ENCODE measurements at places on chromosomes 2 and 18.

DNA sequence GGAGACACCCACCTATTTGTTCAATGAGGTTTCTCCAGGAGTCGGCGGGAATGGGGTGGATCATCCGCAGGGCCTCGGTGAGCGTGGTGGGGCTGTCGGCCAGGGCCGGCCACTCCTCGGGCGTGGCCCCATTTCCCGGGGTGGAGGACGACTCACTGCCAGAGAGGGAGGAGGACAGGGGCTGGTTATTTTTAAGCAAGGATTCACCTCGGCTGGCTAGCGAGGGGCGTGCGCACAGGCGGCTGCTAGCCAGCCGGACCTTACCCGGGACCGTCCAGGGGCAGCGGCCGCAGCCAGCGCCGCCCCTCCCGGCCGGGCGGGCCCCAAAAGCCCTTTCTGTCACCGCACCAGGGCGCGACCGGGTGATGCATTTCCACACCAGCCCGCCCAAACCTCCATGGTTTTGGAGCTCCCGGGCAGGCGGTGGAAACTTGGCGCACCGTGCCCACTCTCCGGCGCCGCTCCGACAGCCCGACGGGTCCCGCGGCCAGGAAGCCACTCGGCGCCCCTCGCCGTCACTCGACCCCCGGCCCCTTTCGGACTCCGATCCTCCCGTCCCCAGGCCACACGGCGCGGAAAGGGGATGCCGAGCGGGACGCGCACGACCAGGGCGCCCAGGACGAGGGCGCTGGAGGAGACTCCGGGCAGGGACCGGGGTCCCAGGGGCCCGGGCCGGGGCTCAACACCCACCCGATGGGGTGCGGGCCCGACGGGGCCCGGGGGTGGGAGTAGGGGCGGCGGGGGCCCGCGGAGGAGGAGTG is 57.1 kb downstream of the SNORC start:
- no peak for DNase-seq

DNA sequence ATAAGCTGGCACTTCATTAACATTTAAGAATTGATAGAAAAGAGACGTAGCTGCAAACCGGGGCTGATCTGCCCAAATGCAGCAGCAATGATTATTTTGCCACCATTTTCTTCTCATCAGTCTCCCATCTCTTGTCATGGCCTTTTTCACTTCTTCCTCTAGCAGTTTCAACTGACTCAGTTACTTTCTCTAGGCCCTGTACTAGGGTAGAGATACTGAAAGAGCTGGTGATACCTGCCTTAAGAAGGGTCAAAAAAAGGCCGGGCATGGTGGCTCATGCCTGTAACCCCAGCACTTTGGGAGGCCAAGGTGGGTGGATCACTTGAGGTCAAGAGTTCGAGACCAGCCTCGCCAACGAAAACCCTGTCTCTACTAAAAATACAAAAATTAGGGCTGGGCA is 127.4 kb downstream of the LTBP1 start:
- DNase-seq, result no peak

GRCh38 chr2:44715671-44716081 is 225.8 kb upstream of the SIX3 start:
- DNase-seq, result peak; percentile 38

- peak; percentile 93 for DNase-seq
These were observed 75.1 kb downstream of the CTAGE1 start for GRCh38 chr18:22342625-22343024.

- peak; percentile 1 for DNase-seq
These were observed 119.6 kb downstream of the MTX2 start for GRCh38 chr2:176388861-176389260.

DNA sequence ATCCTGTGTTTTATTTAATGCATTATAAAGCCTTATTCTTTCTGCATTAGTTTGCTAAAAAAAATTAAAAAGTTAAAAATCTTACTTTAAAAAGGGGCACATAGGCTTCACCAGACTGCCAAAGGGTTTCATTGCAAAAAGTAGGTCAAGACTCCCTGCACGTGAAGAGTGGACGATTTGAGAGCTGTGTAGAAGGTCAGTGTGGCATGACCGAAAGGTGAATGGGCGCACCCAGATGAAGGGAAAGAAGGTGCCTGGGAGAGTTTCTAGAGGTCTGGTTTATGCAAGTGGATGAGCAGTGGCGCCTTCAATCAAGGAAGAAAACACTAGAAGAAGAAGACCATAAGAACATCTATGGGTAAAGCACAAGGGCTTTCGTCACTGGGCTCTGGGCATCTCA is 111.0 kb downstream of the SP3 start:
- DNase-seq, result no peak

- no peak for DNase-seq
These were observed 42.3 kb upstream of the PTPRM start for GRCh38 chr18:7524786-7525185.

DNA sequence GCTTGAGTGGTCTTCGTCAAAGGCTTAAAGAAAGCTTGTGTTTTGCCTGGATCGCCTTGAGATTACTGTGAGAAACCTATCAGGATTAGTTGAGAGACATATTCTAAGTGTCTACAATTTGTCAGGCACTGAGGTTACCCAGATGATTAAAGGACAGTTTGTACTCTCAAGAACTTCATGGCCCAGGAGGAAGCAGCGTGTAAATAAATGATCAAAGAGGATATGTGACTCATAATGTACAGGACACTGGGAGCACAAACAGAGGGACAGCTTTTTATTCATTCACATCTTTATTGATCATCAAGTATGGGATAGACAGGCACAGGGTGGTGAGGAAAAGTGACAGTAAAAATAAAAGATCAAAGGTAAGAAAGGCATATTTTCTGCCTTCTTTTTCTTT is 152.6 kb upstream of the FSHR start:
- DNase-seq, result peak; percentile 35

DNA sequence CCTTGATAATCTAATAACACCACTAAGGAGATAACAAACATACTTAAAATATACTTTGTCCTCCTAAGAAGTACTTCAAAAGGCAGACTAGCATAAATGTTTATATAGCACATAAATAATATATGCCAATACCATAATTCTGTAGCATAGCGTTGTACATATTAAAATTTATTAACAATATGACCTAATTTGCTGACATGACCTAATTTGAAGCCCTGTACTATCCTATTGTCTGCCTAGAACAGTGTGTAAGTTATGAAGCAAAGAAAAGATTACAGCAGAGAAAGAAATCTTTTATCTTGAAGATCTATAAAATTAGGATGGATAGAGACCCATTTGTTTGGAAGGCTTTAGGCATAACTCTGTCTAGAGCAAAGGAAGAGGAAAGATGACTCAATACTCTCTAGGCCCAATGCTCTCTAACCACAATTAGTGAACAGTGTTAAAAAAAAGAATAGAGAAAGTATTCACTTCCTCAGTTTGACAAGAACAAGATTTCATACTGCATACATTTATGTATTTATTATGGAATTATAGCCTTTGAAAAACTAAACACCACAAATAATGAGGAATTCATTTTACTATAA is 231.3 kb downstream of the ZRANB3 start:
- no peak for DNase-seq

GRCh38 chr18:37769826-37770225 is 204.2 kb upstream of the CELF4 start:
- DNase-seq, result no peak

GRCh38 chr2:41521211-41521610 is 526.6 kb upstream of the PKDCC start:
- no peak for DNase-seq

GRCh38 chr2:54964816-54965215 is 85.4 kb downstream of the RTN4 start:
- DNase-seq, result no peak
